ENCODE measurements at places on chromosomes 6 and 20. TPM values are rescaled to one million over a fixed set of nuclear protein-coding genes. Genes with fewer than 3 reads are reported as not detected.

Gene CCDC170
- total RNA-seq, result 0.70 TPM

Gene TBC1D20
- 23.0 TPM for total RNA-seq

Gene SLC4A11
- 19.0 TPM for total RNA-seq

Gene ZSCAN23
- 0.35 TPM for total RNA-seq

- DNase-seq, result no peak
Measured at GRCh38 chr20:63911176-63911575, 16.2 kb downstream of the DNAJC5 start.

- no peak for DNase-seq
Measured at GRCh38 chr6:29850011-29850553, 22.5 kb downstream of the HLA-G start.

- DNase-seq, result no peak
Measured at GRCh38 chr6:79117752-79118151, 39.7 kb upstream of the PHIP start.

GRCh38 chr6:12605888-12606345 is 110.7 kb upstream of the PHACTR1 start:
- DNase-seq, result no peak

GRCh38 chr6:108797951-108798669 is 50.1 kb upstream of the ARMC2 start:
- no peak for DNase-seq

- DNase-seq, result no peak
Measured at GRCh38 chr6:90611543-90612312, 24.9 kb upstream of the MAP3K7 start.

GRCh38 chr6:3297006-3297405 is 38.3 kb downstream of the PSMG4 start:
- no peak for DNase-seq

- no peak for DNase-seq
Measured at GRCh38 chr6:32983964-32984621, 15.7 kb downstream of the BRD2 start.

DNA sequence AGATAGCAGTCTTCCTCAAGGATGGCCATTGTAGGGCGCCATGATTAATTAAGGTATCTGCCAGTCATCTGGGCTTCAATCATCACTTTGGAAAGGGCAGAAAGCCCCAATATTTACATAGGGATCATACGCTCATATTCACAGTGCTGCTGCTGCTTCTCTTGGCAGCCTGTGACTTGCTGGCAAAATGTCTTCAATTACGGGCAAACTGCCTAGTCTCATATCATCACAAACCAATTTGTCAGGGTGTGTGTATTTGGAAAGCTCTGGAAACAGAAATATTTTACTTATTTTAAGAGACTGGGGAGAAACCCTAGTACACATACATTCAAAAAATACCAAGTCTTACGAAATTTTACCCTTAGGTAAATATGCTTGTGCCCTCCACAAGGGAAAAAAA is 77.6 kb downstream of the SAMD5 start:
- DNase-seq, result no peak

- no peak for DNase-seq
Measured at GRCh38 chr6:140661691-140662090, 1287.2 kb upstream of the CITED2 start.

DNA sequence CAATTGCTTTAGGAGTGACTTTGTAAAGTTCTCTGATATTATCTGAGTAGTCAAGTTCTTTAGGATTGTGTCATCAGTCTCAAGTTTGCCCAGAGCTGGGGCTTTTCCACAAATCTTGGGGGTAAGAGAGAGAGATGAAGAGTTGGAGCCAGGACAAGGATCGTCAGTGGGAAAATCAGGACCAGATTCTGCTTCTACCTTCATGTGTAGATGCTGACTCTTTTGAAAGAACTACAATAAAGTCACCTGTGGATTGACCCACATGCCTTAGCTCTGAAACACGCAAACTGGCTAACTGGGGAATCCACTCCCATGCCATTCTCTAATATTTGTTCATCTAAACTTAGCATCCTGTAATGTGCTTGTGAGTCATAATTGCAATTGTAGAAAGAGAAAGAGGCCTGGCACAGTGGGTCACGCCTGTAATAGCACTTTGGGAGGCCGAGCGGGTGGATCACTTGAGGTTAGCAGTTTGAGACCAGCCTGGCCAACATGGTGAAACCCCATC is 15.6 kb upstream of the BICRAL start:
- DNase-seq, result no peak

DNA sequence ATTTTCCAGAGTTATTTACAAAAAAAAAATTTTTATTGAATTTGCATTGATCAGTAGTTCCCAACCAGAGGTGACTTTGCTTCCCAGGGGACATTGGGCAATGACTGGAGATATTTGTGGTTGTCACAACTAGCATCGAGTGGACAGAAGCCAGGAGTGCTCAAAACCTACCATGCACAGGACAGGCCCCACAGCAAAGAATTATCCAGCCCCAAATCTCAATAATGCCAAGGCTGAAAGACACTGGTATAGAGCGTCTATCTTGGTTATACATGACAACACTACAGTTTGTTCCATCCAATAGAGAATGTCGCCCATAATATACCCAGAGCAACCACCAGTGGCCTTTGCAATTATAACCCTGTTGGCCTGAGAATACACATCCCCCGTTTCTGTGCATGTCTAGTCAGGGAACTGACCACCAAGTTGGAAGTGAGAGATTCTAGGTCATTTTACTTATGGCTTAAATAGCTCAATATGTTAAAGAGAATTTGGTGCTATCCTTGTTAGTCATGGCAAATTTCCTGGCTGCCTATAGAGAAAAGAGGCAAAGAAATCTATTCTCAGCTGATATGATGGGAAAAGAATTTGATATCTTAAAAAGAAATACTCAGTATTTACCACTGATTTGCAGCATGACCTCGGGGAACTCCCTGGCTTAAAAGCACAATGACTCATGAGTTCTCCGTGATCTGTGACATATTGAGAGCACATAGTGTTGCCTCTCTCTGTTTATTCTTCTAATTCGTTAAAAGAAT is 76.0 kb upstream of the ADTRP start:
- DNase-seq, result no peak

DNA sequence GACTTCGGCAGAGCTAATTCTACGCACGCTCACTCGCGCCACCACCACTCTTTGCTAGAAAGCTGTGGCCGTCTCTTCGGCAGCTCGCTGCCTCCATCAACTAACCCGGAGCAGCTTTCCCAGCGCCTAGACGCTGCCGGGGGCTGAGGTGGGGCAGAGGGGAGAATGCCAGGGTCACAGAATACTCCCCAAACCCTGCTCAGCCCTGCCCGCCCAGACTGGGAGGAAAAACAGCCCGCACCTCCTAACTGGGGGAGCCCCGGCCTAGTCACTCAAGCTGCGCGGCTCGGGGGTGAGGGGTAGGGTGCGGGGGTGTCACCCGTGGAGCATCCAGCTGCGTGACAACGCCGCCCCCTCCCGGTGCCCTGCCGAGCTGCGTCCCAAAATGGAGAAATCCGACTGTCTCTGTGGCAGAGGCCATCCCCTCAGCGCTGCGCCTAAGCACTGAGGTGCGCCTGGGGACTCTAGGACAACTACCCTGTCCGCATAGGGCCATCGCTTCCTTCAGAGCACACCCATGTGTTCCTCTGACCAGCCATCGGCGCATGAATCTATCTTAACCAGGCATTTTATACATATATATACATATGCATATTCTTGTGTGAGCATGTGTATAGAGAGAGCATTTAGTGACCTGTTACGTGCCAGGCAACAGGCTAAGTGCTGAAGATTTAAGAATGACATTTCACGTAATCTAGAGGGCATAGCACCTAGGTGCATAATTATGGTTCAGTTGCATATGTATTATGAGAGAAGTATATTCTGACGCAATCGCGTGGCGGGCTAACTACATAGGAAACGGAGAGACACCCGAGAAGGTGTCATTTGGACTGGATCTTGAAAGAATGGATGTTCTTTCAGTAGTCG is 1.5 kb upstream of the TENT5A start:
- peak; percentile 19 for DNase-seq

DNA sequence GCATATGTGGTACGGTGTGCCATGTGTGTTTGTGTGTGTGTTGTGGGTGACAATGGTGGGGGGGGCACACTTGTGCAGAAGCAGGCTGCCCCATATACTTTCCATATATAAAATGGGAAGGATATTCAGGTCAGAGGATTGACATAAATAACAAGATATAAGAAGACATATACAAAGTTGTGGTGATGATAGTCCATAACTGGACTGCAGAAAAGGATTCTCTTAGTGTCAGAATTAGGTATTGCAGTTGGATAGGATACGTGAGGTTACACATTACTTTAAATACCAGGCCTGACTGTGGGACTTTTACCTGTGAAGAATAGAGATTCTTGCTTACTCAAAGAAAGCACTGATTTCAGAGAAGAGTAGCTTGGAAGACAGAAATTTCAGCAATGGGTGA is 1260.3 kb downstream of the EPHA7 start:
- DNase-seq, result no peak
